GM23338 (cell line): ENCODE measurements at places on chromosomes 12 and 14. TPM values are rescaled to one million over a fixed set of nuclear protein-coding genes. Genes with fewer than 3 reads are reported as not detected.

The SOCS2 gene
- total RNA-seq = 20.0 and 32.4 TPM in 2 replicates

The GZMH gene
- total RNA-seq = not detected in 2 replicates

The SMOC1 gene
- 1.0 and 1.6 TPM in 2 replicates for total RNA-seq

The RASSF9 gene
- total RNA-seq = 0.35 and 0.39 TPM in 2 replicates
